SK-N-SH (cell line): ENCODE measurements at places on chromosomes 7 and 10. TPM values are rescaled to one million over a fixed set of nuclear protein-coding genes. Genes with fewer than 3 reads are reported as not detected.

The CCL24 gene
- polyA plus RNA-seq = not detected in 2 replicates

The WDFY4 gene
- not detected in 2 replicates for polyA plus RNA-seq

The SPACDR gene
- polyA plus RNA-seq = 0.93 and 1.5 TPM in 2 replicates

The NPFFR1 gene
- polyA plus RNA-seq = not detected in 2 replicates

The LIPJ gene
- polyA plus RNA-seq = not detected in 2 replicates

The GOLGA7B gene
- polyA plus RNA-seq = 0.03 and 0.13 TPM in 2 replicates

The AKR1C4 gene
- not detected in 2 replicates for polyA plus RNA-seq

The STN1 gene
- polyA plus RNA-seq = 22.1 and 24.7 TPM in 2 replicates

The SPDYE6 gene
- not detected in 2 replicates for polyA plus RNA-seq

The SPDYE8 gene
- polyA plus RNA-seq = not detected in 2 replicates

The GNG11 gene
- polyA plus RNA-seq = 9.8 and 11.5 TPM in 2 replicates

The C7orf33 gene
- not detected in 2 replicates for polyA plus RNA-seq

The CACNB2 gene
- polyA plus RNA-seq = 0.74 and 0.75 TPM in 2 replicates

The PRSS2 gene
- not detected in 2 replicates for polyA plus RNA-seq

The UBTD1 gene
- 37.9 and 38.8 TPM in 2 replicates for polyA plus RNA-seq

The COL13A1 gene
- polyA plus RNA-seq = 21.0 and 26.7 TPM in 2 replicates

The GPR37 gene
- polyA plus RNA-seq = 0.03 TPM in 1 of 2 replicates, not detected in the other

The HOXA9 gene
- not detected in 2 replicates for polyA plus RNA-seq

The OR6V1 gene
- polyA plus RNA-seq = not detected in 2 replicates

The IGF2BP3 gene
- polyA plus RNA-seq = 34.4 and 46.5 TPM in 2 replicates

The FUOM gene
- 25.3 and 32.5 TPM in 2 replicates for polyA plus RNA-seq

The CISD1 gene
- 34.1 and 40.8 TPM in 2 replicates for polyA plus RNA-seq

The SFMBT2 gene
- 0.20 and 0.49 TPM in 2 replicates for polyA plus RNA-seq

The MYO1G gene
- 0.05 and 0.10 TPM in 2 replicates for polyA plus RNA-seq

The ING3 gene
- polyA plus RNA-seq = 8.3 and 12.5 TPM in 2 replicates

The TLL2 gene
- polyA plus RNA-seq = 0.28 and 0.36 TPM in 2 replicates

The SLC18A2 gene
- 0.02 TPM in 1 of 2 replicates, not detected in the other for polyA plus RNA-seq

The SSMEM1 gene
- not detected in 2 replicates for polyA plus RNA-seq

The SLC26A5 gene
- polyA plus RNA-seq = not detected in 2 replicates

The IKZF1 gene
- polyA plus RNA-seq = not detected in 2 replicates

The SPDYE9 gene
- polyA plus RNA-seq = 0.08 TPM in 1 of 2 replicates, not detected in the other

The IDI2 gene
- polyA plus RNA-seq = not detected in 2 replicates

The CALCR gene
- 0.06 and 0.12 TPM in 2 replicates for polyA plus RNA-seq

The TMEM139 gene
- 0.05 and 0.19 TPM in 2 replicates for polyA plus RNA-seq

The SPDYE5 gene
- 0.03 TPM in 1 of 2 replicates, not detected in the other for polyA plus RNA-seq

The OR6B1 gene
- not detected in 2 replicates for polyA plus RNA-seq

The UPF2 gene
- polyA plus RNA-seq = 4.7 and 6.4 TPM in 2 replicates

The UNC5B gene
- polyA plus RNA-seq = 12.2 and 13.8 TPM in 2 replicates

The PRKRIP1 gene
- polyA plus RNA-seq = 41.2 and 55.0 TPM in 2 replicates

The SAMD9 gene
- polyA plus RNA-seq = 0.95 and 1.3 TPM in 2 replicates

The GPC2 gene
- 12.9 and 14.2 TPM in 2 replicates for polyA plus RNA-seq

The TMEM130 gene
- polyA plus RNA-seq = 1.2 and 1.3 TPM in 2 replicates

The GIMAP1 gene
- polyA plus RNA-seq = not detected in 2 replicates

The TMEM270 gene
- 0.71 and 0.96 TPM in 2 replicates for polyA plus RNA-seq

The SFTPA2 gene
- not detected in 2 replicates for polyA plus RNA-seq

The AMPH gene
- 0.05 and 0.08 TPM in 2 replicates for polyA plus RNA-seq

The FAM180A gene
- polyA plus RNA-seq = 0.08 and 0.10 TPM in 2 replicates

The SDK1 gene
- 0.96 and 1.2 TPM in 2 replicates for polyA plus RNA-seq

The CCNY gene
- 29.4 and 35.7 TPM in 2 replicates for polyA plus RNA-seq

The CYP3A5 gene
- polyA plus RNA-seq = 0.25 and 0.31 TPM in 2 replicates

The STOX1 gene
- 0.13 and 0.21 TPM in 2 replicates for polyA plus RNA-seq

The ZNHIT1 gene
- 71.6 and 101 TPM in 2 replicates for polyA plus RNA-seq

The MNX1 gene
- polyA plus RNA-seq = not detected in 2 replicates

The NAT16 gene
- polyA plus RNA-seq = 0.64 and 0.68 TPM in 2 replicates

The DDC gene
- 1.8 and 5.4 TPM in 2 replicates for polyA plus RNA-seq

The GSAP gene
- polyA plus RNA-seq = 5.9 and 7.5 TPM in 2 replicates

The ACTL6B gene
- 0.67 and 0.93 TPM in 2 replicates for polyA plus RNA-seq

The EGR2 gene
- polyA plus RNA-seq = 0.25 and 0.47 TPM in 2 replicates

The SPRN gene
- polyA plus RNA-seq = 0.78 and 1.2 TPM in 2 replicates
